ENCODE measurements at places on chromosomes 2 and 18.

- no peak for DNase-seq
Observed at GRCh38 chr18:79136742-79137141, 67.5 kb downstream of the ATP9B start.

DNA sequence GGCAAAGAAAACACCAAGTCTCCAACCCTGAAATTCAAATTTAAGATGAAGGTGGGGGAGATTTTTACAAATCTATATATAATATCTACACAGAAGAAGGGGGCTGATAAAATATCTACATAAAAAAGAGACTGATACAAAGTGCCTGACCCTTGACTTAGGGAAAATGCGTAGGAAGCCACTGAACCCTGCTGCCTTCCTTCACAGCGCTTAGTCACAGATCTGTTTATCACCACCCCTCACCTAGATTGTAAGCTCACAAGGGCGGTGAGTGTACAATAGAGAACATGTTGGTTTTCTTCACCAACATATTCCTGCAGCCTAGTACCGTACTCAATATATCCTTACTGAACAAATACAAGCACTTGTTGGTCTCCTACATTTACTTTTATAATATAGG lies 54.3 kb downstream of the NOL10 start:
- DNase-seq = no peak

- DNase-seq = no peak
Observed at GRCh38 chr2:88074854-88075292, 7.2 kb downstream of the SMYD1 start.

DNA sequence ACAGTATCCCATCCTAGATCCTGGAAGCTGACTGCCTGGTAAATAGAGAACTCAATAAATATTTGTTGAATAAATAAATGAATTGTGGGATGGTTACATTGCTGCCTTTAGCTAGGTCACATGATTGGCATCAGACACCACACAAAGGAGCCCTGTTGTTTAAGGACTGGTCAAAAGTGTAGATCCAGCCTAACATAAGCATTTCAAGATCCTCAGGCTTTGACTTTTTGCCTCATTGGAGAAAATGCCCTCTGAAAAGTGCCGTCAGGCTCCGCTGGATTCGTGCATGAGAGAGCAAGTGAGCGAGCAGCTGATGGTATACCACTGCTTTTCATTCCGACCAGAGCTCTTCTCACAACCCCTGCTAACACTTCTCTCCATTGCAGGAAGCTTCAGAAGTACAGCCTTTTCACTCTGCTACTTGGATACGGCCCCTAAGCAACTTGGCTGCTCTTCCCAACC lies 1.3 kb upstream of the ZNF24 start:
- DNase-seq = no peak

- no peak for DNase-seq
Observed at GRCh38 chr18:73232933-73233332, 365.1 kb upstream of the NETO1 start.

GRCh38 chr2:220781622-220782241 lies 790.4 kb downstream of the EPHA4 start:
- DNase-seq = no peak

DNA sequence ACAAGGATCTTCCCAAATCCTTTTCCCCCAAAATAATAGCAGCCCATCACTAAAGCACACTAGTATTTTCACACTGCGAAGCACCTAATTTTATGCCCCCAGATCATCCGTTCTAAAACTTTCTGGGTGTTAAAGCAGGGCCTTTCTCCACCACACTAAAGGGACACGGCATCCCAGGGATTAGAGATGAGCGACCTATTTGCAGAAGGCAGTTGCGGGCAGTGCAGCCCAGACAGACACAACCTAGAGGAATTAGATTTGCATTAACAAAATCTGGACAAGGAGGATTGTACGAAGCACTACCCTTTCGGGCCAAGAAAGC lies 402 bp downstream of the OSGEPL1 start:
- DNase-seq = no peak
